ENCODE measurements at places on chromosomes 16 and 17.

DNA sequence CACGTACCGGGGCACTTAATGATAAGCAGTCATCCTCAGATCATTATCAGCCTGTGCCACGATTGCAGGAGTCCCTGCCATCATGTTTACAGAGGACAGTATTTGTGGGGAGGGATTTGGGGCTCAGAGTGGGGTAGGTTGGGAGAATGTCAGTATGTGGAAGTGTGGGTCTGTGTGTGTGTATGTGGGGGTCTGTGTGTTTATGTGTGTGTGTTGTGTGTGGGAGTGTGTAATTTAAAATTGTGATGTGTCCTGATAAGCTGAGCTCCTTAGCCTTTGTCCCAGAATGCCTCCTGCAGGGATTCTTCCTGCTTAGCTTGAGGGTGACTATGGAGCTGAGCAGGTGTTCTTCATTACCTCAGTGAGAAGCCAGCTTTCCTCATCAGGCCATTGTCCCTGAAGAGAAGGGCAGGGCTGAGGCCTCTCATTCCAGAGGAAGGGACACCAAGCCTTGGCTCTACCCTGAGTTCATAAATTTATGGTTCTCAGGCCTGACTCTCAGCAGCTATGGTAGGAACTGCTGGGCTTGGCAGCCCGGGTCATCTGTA, 13.5 kb upstream of the EFCAB13 start:
- no peak for DNase-seq

- DNase-seq, result no peak
Observed at GRCh38 chr16:89038811-89039735, 54.6 kb upstream of the ACSF3 start.

DNA sequence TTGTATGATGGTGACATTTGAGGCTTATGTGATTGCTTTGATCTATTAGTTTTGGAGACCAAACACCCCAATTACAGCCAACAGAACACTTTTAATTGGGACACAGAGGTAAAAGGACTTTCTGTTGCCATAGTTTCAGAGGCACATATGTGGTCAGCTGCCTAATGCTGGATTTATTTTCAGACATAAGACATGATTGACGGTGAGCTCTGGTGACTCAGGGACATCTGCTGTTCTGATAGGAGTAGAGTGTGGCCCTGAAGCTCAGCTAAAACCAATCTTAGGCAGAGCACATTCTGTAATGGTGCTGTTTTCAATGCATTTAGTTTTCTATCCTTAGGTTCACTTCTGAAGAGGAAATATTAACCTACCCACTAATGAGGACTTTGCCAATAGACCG, 247.1 kb downstream of the UTP18 start:
- no peak for DNase-seq

GRCh38 chr16:13997933-13998332, 73.2 kb upstream of the MRTFB start:
- no peak for DNase-seq

DNA sequence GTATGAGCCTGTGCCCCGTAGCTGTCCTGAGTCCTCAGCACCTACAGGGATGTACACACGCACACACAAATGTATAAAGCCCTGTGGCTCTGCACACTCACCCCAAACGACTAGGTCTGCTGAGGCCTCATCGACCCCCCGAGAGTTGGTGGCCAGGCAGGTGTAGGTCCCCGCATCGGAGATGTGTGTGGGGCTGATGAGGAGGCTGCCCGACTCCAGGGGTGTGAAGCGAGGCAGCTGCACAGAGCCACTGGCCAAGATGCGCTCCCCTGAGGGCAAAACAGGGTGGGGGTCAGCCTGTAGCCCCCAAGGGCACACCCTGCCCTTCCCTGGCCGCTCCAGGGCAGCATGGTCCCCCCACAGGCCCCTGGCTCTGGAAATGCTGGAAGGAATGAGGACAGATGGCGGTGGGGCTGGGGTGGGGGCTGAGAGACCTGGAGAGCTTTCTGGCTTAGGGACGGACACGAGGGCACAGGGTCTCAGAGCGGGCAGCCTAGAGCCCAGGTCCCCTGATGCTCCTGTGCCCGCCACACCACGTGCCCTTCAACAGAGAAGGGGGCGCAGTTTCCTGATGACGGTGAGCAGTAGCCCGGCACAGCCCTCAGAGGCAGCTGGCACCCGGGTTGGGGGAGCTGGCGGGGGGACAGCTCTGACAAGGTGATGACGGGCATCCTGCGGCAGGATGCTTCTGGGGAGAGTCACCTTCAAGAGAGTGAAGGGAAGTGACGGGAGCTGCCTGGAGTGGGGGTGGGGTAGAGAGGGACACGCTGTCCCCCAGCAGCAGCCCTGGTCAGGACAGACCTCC, 119.8 kb upstream of the CDC42EP4 start:
- DNase-seq, result no peak

DNA sequence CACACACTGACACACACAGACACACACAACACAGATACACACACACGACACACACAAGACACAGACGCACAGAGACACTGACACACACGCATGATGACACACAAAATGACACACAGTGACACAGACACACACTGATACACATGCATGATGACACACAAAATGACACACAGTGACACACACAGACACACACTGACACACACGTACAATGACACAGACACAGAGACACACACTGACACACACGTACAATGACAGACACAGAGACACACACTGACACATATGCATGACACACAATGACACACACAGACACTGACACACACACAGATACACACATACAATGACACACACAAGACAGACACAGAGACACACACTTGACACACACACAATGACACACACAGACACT, 10.3 kb downstream of the CACNG1 start:
- no peak for DNase-seq

DNA sequence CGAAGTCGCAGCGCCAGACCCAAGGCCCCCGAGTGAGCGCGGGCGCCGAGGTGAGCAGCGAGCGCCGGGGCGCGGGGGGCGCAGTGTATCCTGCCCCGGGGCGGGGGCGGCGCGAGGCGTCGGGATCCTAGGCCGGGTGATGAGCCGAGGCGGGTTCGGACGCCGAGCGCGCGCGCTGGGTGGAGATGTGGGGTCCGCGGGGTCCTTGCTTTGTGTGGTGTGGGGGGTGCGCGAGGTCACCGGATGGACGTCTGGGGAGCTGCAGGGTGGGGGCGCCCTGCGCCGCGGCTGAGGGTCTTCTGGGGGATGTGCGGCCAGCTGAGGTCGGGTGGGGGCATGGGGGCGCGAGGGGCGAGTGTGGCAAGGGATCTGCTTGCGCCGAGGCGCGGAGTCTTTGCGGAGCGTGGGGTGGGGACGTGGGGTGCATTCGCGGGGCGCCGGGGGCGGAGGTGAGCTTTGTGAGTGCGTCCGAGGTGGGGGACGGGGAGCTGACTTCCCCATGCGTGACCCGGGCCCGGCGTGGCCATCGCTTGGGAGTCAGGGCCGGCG, 560 bp downstream of the RAI1 start:
- DNase-seq, result no peak

- peak; percentile 65 for DNase-seq
Observed at GRCh38 chr17:47239967-47240651, 13.5 kb upstream of the ITGB3 start.

DNA sequence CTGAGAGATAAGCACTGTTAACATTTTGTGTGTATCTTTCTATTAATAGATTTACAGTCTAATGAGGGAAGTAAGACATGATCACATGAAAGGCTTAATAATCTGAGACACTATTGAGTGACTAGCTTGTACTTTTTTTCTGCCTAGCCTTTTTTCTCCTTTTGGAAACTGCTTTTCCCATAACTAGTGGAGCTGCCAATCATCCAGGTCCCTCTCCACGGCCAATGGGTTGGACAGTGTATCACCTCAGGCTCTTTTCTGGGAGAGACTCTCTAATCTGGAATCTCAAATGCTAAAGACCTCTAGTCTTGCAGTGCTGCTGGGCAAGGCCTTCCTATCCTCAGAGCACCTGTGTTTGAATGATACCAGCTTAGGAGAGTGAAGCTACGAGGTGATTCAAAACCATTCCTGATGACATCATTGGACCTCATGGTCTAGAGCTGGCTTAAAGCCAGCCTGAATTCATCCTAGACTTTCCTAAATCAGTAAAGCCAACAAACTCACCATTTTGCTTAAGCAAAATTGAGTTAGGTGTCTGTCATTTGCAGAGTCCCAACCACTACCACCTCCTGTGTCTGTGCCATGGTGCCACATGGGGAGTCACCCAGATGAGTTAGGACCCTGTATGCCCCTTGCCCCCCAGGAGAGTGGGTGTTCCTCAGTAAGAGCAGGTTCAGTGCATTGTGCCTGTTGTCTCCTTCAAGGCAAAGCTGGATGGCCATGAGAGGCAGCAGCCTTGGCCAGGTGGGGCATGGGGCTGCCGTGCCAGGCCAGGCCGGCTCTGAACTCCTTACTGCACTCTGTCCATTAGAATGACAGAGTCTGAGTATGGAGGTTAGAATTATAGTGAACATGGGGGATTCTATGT, 62.9 kb downstream of the SPECC1 start:
- DNase-seq, result no peak

DNA sequence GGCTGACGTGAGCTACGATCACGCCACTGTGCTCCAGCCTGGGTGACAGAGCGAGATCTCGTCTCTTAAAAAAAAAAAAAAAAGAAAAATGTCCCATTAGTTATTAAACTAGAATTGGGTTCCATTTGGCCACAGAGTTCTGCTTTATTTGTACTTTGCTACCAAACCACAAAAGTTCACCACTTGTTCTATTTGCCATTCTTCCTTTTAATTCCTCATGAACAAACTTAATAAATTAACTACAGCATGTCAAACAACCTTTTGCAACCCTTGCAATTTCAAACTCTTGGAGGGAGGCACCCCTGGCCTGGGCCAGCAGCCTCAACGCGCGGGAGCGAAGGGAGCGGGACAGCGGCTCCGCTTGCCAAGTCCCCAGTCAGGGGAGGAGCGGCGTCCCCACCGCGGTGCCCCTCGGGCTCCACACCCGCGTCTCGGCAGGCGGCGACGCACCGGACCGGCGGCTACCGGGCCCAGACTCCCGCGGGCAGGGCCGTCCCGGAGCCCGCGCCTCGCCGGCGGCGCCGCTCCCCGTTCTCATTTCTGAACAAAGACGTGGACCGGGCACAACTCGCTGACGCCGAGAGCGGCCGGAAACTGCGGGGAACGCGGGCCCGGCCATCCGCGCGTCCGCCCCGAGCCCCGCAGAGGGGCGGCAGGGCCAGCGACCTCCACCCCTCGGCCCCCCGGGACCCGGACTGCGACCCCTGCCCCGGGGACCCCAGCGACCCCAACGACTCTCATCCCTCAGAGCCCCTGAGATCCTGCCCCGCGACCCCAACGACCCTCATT, 775 bp downstream of the CYTH1 start:
- DNase-seq, result no peak

GRCh38 chr17:36072431-36073121, 8.5 kb downstream of the CCL18 start:
- DNase-seq, result no peak

- no peak for DNase-seq
Observed at GRCh38 chr17:39069114-39069756, 82.2 kb downstream of the PLXDC1 start.

- peak; percentile 25 for DNase-seq
Observed at GRCh38 chr16:57260294-57260929, 15.4 kb downstream of the ARL2BP start.

DNA sequence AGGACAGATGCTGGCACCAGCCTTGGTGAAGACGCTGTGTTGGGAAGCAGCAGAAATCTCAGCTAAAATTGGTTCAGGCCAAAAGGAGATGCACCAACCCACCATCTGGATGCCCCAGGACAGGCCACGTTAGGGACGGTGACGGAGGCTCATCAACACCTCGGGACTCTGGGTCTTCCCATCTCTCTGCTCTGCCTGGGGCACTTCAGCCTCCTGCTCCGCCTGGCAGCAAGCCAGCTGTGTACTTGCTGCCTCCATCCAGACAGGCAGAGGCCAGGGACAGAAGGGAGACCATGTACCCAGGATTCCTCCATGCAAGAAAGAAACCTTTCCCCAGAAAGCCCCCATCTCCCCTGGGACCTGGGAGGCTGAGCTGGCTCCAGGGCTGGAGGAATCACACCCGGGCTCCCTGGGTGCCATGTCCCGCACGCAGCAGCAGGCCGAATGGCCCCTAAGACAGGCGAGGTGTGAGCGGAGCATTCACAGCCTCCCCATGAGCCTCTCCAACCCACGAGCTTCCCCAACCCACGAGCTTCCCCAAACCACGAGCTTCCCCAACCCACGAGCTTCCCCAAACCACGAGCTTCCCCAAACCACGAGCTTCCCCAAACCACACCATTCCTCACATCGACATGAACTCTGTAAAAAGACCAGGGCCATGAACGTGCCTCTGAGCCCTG, 274.5 kb downstream of the C16orf95 start:
- no peak for DNase-seq

DNA sequence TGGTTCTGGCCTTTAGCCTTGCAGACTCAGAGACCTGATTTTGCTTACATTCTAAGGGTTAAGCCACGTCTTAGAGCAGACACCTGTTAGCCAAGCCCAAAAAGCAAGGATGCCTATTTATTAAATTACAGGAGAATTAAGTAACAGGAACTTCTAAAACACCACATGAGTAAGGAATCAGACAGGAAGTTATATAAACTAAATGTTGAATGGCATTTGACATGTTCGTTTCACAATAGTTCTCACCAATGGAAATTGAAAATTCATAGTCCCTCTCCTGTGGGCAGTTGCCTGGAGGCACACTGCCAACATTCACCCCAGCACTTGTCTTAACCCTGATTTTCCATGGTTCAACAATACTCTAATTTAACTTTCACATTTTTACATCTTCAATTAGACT, 9.0 kb downstream of the KRTAP9-7 start:
- no peak for DNase-seq

DNA sequence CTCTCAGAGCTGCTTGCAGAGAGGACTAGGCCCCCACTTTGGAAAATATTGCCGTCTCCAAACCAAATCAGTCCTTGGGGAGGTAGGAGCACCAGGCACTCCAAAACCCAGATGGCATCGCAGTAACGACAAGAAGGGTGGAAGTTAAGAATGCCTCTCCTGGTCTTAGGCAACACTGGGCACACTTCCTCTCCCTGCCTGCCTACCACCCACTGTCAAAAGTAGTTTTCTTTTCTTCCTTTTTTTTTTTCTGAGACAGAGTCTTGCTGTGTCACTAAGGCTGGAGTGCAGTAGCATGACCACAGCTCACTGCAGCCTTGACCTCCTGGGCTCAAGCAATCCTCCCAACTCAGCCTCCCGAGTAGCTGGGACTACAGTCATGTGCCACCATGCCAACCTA, 47.2 kb downstream of the SRL start:
- no peak for DNase-seq

GRCh38 chr16:4115209-4115948, 863 bp downstream of the ADCY9 start:
- DNase-seq, result no peak

- no peak for DNase-seq
Observed at GRCh38 chr16:85055493-85056210, 28.1 kb downstream of the KIAA0513 start.

DNA sequence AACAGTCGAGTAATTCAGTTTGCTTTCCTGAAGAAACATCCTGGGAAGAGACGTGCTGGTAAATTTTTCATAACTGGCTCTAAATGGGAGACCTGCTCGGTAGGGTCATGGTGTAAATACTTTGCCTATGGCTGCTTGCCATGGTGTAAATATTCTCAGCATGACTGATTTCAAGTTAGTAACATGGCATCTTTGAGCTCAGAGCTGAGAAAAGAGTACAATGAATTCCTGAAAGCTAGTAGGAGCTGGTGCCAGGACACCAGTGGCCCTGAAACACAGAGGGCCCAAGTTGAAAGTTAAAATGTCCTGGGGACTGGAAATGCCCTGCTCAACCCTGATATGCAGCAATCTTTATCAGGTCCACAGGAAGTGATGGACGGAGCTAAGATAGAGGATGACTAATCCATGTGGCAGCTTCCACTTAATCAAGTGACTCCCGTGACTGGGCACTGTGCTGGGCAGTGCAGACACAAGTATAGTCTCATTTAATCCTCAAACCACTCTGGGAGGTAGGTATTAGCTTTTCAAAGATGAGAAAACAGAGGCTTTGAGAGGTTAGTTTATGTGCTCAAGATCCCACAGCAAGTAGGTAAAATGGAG, 130.1 kb upstream of the ADAMTS18 start:
- no peak for DNase-seq

Data from brain pericyte (primary cell).